Midbrain (tissue), 1 donor: ENCODE measurements at places on chromosomes 6 and 20.

DNA sequence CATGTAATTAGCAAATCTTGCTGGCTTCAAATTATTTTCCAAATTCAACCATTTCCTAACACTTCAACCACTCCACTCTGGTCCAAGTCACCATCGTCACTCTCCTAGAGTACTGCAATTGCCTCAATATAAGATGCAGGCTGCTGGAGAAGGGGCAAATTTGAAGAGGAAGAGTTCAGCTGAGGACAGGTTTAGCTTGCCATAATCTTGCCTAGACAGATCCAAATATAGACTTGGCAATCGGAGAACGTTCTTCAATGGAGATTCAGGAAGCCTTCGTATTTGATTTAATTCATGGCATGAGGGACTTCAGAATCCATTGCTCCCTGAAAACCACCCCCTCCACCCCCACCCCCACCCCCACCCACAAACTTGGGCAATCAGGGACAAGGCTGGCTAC lies 15.4 kb upstream of the KHDC1L start:
- DNase-seq: no peak

GRCh38 chr6:19734519-19734918 lies 102.7 kb upstream of the ID4 start:
- DNase-seq: no peak

DNA sequence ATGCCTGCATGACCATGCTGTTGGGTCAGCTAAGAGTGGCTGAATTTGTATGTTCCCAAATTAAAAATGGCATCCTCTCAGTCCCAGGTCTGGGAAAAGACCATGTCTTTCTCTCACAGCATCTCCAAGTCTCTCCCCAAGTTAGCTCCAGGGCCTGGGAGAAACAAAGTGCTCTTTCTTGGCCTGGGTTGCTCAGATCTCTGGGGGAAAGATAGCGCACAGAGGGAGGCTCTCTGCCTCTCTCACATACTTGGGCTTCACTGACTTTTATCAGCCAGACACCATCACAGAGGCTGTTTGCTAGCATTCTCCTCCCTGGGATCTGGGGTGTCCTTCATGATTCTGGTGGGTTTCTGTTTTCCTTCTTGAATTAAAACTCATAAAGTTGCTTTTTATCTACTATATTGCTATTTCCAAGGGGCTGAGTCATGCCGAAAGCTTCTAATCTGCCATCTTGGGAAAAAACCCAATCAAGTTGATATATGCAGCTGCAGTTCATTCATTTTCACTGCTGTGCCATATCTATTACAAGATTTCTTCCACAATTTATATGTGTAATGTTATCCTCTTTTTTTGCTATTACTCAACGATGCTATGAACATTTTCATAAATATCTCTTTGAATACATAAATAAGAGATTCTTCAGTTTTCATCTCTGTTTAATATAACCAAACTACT lies 190.2 kb downstream of the MOXD1 start:
- DNase-seq: no peak

GRCh38 chr20:5652626-5653553 lies 97.3 kb upstream of the SHLD1 start:
- DNase-seq: no peak
